ENCODE measurements at places on chromosomes 2 and 18.

DNA sequence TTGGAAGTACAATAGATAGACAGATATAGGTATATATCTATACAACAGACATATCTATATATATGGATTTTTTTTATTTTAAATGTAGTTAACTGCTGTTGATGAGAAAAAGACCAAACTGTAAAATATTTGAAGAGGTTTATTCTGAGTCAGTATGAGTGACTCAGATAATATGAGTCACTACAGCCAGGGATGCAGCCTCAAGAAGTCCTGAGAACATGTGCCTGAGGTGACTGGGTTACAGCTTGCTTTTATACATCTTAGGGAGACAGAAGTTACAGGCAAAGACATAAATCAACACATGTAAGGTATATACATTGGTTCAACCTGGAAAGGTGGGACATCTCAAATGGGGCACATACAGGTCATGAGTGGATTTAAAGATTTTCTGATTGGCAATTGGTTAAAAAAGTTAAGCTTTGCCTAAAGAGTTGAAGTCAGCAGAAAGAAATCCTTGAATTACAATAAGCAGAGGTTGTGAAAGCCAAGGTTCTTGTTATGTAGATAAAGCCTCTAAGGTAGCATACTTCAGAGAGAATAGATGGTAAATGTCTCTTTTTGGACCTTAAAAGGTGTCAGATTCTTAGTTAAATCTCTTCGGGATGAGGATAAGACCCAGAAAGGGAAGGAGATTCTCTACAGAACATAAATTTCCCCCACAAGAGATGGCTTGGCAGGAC lies 149.9 kb downstream of the RBM43 start:
- DNase-seq: no peak

- no peak for DNase-seq
These were observed 20.7 kb upstream of the OSBPL6 start for GRCh38 chr2:178173657-178174056.

DNA sequence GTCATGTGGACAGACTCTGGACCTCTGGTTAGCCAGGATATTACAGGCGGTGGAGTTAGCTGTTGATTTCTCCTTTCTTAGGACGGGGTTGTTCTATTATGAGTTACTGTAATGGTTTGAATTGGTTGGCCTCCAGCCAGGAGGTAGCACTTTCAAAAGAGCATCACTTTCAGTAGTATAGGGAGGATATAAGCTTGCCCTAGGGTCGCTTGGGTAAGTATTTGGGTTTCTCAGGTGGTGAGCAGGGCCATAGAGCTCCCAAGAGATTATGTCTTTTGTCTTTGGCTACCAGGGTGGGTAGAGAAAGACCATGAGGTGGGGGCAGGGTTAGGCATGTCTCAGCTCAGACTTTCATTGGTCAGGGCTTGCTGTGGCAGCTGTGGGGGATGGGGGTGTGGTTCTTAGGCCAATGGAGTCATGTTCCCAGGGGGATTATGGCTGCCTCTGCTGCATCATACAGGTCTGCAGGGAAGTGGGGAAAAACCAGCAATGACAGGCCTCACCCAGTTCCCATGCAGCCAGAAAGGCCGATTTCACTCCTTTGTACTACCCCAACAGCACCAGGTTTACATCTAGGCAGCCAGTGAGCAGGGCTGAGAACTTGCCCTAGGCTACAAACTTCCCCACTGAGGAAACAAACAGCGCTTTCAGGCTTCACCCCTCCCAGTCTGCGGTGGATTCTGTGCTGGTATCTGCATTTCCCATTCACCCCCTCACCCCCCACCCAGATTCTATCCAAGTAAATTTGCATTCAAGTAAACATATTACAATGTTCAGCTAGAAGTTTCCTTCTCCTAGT lies 89.4 kb upstream of the SLC38A11 start:
- no peak for DNase-seq

DNA sequence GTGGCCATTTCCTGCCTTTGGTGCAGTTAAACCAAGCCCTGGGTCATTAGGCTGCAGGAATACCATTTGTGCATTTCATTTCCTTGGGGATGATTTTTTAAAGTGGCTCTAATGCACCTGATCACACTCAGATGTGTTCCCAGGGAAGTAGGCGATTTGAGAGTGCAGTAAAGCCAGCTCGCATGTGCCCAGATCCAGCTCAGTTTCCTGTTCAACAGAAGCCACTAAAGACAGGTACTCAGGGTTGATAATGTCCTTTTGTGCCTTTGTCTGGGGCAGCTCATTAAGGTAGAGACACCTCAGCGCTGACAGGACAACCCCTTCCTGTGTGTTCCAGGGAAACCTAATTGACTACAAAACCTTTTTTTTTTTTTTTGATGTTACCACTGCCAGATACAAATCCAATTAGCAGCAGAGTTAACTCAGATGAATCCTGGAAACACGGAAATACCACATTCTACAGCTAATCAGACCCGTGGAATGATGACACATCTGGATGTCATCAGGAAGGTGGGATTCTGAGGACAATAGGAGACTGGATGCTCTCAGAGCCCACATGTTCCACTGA lies 15.2 kb upstream of the CHRNA1 start:
- no peak for DNase-seq
